ENCODE measurements at places on chromosomes 11 and 22. TPM values are rescaled to one million over a fixed set of nuclear protein-coding genes. Genes with fewer than 3 reads are reported as not detected.

APOA4 gene
- not detected for total RNA-seq

DNA sequence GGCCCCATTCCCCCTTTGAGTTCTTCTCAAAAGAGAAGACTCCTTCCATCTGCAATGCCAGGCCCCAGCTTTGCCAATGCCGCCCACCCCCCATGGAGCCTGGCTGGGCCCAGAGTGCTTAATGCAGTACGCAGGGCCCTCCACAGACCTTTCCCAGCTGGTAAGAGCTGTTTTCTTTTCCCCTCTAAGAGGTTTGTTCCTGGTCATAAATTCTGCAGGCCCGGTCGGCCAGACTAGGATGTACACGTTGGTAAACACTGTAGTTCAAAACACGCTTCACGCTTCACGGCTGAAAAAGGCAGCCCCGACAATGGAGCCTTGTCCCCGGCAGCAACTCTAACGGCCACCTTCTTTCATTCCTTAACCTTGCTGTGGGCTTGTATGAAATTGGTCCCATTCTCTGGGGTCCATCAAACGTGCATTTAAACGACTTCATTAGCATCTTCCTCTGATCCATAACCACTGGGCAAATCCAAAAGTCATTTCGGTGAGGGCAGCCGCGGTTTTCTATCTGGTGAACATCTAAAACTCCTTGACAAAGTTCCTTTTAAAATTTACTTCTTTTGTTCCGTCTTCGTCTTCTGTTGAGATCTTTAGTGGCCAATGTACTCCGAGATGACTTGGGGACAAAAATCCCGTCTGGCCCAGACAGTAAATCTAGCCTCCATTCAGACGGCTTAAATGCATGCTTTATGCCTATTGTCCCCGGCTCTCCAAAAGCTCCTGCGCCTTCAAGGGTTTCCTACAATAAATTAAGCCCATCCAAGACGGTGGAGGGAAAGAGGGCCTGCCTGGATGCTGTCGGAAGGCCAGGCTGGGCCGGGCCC lies 60.0 kb upstream of the MYEOV start:
- peak; percentile 43 for DNase-seq

- peak; percentile 59 for DNase-seq
These were observed 25.1 kb downstream of the KCNQ1OT1 start for GRCh38 chr11:2674658-2675131.

TBCEL gene
- total RNA-seq = 44.9 TPM

CDKN1C gene
- total RNA-seq = 186 TPM

GRAMD1B gene
- 38.2 TPM for total RNA-seq

DNA sequence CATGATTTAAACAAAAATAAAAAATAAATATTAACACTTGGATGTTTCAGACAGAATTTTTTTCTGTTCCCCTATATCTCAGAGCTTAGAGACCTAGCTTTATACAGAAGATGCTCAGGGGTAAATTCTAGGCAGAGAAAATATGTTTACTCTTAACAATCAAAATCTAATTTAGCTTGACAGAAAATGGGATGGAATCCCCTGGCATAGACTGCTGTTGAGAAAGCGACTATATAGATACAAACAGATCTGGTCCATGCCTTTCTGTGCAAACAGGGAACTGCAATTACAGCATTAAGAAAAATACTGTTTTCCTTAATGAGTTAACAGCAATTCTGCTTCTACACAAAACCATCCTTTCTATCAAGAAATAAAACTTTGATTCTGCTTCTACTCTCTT lies 14.6 kb downstream of the SIAE start:
- no peak for DNase-seq

DNA sequence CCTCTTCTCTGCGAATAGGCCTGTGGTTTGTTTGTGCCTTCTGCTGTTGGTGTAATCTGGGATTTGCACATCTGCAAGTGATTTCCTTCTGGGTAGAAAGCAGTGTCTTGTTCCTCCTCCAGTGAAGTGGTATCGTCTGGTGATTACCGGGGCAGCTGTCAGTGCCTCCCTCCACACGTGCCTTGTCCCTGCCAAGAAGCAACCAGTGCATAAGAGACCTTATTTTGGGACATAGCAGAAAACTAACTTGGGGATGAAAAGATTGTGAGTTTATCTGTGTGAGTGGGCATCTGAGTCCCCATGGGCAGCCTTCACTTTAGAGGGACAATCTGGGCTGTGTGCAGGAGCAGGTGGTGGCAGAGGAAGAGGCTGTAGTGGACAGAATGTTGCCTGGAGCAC lies 71.5 kb upstream of the SORL1-AS1 start:
- no peak for DNase-seq

- peak; percentile 30 for DNase-seq
These were observed 115.4 kb downstream of the BRD1 start for GRCh38 chr22:49712195-49712791.

DNA sequence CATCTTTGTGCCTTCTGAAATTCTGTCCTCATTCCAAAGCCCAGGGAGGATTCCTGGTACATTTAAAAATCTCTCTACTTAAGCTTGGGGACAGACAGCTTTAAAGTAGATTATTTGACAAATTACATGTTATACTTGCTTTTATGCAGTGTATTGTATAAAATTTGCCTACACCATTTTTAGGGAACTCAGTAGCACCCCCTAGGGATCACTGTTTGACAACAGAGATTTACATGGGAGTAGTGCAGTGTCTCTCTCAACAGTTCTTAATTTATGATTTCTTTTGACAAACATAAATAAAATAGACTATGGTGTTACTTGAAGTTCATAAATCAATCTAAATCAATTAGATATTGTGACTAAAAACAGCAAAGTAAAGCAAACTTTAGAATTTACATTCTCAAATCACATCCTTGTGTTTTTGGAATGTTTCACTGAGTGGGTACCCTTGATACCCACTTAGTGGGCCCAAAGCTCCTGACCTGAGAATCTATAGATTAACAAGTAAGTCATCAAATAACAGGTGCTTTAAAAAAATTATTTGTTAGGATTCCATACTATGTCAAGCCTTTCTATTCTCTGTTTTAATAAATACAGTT lies 428.8 kb downstream of the DYNC2H1 start:
- DNase-seq = no peak

GRCh38 chr11:110778343-110778742 lies 66.1 kb upstream of the ARHGAP20 start:
- DNase-seq = no peak

MYO18B gene
- not detected for total RNA-seq

GRCh38 chr11:35058669-35059434 lies 80.1 kb upstream of the CD44 start:
- no peak for DNase-seq

GRCh38 chr11:74678041-74678440 lies 53.2 kb downstream of the CHRDL2 start:
- peak; percentile 30 for DNase-seq

- DNase-seq = no peak
These were observed 3.6 kb downstream of the C11orf87 start for GRCh38 chr11:109425554-109425953.

- no peak for DNase-seq
These were observed 40.2 kb upstream of the SLC5A12 start for GRCh38 chr11:26762089-26762488.

- DNase-seq = no peak
These were observed 42.3 kb downstream of the FAM168A start for GRCh38 chr11:73555615-73556014.
